Cortex of kidney (tissue), 1 donor: ENCODE measurements at places on chromosomes 5 and 9.

GRCh38 chr5:161094411-161094810, 242.4 kb upstream of the ATP10B start:
- DNase-seq = no peak

DNA sequence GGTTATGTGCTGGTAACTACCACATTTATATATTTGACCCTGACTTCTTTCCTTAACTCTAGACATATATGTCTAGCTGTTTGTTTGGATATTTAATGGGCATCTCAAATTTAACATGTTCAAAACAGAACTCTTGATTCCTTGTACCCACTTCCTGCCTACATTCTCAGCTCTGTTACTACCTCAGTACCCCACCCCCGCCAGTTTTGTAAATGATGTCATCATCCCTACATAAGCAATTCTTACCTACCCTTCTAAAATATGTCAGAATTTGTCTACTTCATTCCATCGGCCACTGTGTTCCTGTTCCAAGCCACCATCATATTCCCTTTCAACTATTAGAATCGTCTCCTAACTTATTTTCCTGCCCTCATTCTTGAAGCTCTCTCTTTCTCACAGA, 4.8 kb downstream of the RAD50 start:
- DNase-seq = no peak

DNA sequence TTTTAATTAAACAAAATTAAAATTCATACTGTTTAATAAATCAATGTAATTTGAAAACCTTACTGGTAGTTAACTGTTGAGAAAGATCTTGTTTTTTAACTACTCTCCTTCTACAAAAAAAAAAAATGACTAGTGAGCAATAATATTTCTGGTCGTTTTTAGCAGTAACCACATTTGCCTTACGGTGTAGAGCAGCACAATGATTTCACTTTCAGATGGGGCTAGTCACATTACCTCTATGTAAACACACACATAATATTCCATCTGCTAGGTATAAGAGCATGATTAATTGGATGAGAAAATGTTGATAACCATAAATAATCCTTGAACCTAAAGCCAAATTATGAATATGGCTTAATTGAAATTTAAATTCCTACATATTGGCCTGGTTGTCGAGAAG, 198.1 kb downstream of the CHSY3 start:
- no peak for DNase-seq

DNA sequence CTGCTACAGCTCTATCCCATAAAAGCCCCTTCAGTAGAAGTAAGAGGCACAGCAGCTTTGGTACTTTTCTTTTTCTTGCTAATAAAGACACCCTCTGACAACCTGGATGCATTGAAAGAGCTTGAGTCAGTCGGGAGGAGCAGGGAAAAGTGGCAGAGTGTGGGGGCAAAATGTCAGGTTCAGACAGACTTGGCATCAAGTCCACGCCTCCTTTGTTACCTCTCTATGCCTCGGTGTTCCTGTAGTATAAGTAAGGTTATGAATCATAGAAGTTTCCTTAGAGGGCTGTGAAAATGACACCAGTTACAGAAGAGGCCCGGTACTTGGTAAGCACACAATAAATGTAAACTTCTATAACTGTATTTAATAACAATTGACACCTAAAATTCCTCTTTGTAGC, 133.9 kb downstream of the ESM1 start:
- no peak for DNase-seq

DNA sequence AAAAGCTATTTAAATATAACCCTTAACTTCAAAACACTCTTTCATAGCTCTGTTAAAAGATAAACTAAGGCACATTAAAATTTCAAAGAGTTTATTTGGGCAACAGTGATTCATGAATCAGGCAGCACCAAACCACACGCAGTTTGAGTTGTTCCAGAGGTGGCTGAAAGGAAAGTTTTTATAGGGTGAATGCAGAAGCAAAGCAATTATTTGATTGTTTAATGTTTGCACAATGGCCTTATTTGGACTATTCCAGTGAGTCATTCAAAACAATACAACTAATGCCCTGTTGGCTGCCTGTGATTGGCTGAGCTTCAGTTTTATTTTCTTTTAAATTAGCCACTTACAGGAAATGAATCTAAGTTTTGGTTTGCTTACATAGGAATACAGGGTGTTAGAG, 125.3 kb downstream of the CEP120 start:
- no peak for DNase-seq

- DNase-seq = no peak
Observed at GRCh38 chr9:135820661-135821060, 86.7 kb downstream of the CAMSAP1 start.

- DNase-seq = no peak
Observed at GRCh38 chr9:24071716-24072115, 245.7 kb upstream of the ELAVL2 start.

DNA sequence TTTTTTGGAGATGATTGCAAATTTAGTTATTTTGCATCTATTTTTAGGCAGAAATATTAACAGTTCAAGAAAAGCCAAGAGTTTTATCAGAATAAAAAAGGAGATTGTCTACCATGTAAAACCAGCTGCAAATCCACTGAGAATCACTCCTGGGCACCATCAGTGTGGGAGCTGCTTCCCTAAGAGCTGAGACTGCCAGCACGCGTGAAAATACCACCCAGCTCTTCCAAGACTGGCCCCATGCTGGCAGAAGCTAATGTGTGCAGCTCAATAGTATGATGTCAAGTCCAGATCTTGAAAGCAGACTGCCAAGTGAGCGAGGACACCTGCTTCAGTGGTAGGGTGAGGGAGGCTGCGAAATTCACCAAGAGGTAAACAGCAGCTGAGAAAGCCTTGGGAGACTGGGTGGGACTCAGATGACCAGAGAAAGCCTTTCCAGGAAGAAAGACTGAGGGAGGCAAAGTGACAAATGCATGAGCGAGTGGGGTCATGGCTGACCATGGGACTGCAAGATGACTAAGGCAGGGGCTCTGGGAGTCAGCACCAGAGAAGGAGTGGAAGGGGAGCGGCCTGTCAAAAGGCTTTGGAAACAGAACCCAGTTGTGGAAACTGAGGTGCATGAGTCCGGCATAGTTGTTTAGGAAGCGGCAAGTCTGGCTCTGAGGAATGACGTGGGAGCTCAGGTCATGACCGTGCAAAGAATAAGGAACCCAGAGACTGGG, 200.9 kb downstream of the GADD45G start:
- no peak for DNase-seq

DNA sequence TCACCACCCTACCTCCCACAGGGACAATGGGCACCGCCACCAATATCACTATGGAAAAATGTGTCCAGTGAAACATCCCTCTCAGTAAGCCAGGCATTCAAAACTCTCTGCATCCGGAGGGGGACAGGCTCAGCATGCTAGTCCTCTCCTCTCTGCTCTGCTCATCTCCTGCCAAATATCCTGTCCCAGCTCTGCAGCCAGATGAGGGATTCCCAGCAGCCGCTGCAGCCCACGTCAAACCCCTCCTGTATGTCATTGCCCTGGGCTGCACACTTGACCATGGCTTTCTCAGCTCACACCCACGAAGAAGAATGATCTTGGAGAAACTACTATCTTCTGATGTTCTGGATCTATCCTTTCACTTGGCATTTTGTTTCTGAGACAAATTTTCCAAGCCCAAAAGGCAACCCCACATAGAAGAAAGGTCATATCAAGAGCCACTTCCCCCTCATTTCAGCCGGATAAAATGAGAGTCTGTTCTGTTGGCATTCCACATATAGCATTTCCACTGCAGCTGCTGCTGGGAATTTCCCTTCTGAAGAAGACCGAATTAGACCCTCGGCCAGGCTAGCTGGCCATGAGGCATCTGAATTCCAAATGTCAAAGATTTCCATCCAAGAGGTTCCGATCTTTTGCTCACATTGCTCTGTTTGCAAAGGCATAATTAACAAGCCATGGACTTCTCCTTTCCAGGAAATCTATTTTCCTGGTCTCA, 338.0 kb downstream of the ACTL7B start:
- DNase-seq = no peak

GRCh38 chr9:113522858-113523257, 59.3 kb downstream of the RGS3 start:
- DNase-seq = no peak

GRCh38 chr5:148511810-148512347, 128.1 kb downstream of the FBXO38 start:
- no peak for DNase-seq

GRCh38 chr5:7837403-7837802, 13.5 kb downstream of the CFAP90 start:
- DNase-seq = no peak

DNA sequence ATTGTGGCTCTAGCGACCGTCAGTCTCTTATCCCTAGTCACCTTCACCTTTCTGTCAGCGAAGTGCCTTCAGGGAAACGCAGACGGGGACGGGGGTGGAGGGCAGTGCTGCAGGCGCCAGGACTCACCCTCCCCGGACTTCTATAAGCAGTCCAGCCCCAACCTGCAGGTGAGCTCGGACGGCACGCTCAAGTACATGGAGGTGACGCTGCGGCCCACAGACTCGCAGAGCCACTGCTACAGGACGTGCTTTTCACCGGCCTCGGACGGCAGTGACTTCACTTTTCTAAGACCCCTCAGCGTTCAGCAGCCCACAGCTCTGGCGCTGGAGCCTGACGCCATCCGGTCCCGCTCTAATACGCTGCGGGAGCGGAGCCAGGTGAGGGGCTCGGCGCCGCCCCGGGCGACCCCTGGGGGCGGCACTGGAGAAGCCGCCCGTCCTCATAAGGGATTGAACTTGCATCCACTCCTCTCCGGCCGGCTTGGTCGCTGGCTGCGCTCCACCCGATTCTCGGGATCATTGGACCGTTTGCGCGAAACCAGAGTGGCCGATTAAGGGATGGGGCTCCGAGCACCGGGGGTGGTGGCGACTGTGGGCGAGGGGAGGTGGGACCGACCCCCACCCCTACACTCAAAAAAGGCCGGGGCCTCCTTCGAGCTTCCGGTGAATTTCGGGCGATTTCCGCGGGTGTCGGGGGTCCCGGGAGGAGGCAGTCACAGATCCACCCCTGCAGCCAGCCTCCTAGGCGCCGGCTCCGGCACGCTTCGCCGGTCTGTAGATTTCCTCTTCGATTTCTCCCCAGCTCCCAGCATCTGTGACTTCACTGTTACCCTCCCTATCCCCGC, 2.7 kb downstream of the PCDHGC5 start:
- DNase-seq = no peak

DNA sequence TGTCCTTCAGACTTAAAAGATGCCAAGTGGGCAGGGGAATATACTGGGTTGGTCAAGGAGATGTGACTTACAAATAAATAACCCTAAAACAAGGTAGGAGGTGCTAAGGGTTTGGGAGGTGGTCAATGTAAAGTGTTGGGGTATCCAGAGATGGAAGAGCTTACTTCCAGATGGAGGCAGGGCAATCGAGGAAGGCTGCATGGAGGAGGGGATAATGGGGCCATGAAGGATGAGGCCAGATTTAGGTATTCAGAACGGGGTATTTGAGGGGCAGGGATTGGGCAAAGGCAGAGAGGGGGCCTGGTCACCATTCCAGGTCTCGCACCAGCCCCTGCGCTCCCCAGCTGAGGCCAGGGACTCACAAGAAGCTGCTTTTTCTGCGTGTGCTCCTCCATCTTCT, 57.9 kb upstream of the FBXW11 start:
- no peak for DNase-seq

DNA sequence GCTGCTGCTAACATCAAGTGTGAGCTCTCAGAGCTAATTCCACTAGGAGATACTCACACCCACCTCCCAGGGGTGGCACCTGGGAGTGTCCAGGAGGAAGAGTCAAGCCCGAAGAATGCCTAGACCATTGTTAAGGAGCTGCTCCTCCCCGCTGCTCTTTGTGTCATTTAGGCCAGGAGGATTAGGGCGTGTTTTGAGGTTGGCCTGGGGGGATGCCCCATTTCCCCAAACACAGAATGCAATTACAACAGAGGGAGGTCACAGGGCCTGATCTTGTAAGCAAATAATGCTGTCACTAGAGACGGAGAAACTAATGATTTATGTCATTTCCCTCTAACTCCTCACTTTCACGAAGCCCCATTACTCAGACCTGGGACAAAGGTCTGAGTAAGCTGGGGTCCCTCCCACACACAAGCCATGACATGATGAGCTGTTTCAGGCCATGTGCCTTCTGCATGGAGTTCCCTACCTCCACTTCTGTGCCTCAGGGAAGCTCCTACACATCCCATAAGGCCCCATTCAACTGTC, 312.5 kb downstream of the ACTL7B start:
- no peak for DNase-seq

- no peak for DNase-seq
Observed at GRCh38 chr5:121462441-121462840, 389.2 kb upstream of the FTMT start.

DNA sequence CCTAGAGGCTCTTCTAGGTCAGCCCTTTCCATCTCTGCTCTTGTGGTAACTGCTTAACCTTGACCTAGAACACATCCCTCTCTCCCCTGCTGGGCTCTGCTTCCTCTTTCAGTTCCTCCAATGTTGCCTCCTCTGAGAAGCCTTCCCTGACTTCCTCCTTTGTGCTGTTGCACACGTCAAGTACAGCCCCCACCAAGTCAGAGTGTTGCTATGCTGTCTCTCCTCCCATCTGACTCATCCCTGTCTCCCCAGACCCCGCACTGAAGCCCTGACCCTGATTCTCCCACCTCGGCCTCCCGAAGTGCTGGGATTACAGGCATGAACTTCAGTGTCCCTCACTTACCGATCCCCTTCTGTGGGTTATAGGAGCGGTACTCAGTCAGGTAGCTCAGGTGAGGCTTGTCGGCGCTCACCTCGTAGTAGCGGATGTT, 10.4 kb upstream of the TRIM14 start:
- DNase-seq = no peak

DNA sequence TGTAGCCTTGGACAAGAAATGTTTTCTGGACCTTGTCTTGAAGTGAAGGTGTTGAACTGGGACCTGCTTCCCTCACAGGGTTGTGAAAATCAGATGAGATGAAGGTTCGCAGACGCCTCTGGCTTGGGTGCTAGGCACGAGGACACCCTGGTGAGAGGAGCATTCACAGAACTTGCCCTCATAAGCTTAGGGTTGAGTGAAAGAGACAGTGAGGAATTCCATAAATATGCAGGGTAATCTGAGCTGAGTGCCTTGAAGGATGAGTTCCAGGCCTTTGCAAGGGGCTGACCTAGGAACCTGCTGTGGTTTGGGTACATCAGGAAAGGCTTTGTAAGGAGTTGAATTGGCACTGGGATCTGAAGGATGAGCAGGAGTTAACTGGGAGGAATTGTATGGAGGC, 75.7 kb upstream of the SAP30L start:
- DNase-seq = no peak

DNA sequence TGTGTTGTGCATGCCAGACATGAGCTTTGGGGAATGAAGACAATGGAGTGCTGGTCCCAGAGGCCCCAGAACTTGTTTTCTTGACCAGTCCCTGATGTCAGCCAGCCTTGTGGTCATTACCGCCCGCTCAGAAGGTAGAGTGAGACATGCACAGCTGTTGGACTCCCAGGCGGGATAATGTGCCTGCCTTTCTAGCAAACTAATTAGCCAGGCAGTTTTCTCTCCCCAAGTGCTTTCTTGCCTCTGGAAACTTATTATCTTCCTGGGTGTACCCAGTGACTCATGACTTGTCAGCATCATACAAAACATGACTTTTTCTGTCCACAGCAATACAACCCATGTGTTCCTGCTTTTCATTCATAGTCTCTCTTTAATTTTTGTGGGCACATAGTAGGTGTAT, 131.1 kb downstream of the RMI1 start:
- DNase-seq = no peak

- no peak for DNase-seq
Observed at GRCh38 chr5:150762211-150762610, 3.4 kb upstream of the DCTN4 start.

- DNase-seq = no peak
Observed at GRCh38 chr9:133384736-133385321, 8.7 kb downstream of the STKLD1 start.
